Adrenal gland (tissue), 19 donors: ENCODE measurements at places on chromosomes 4 and X.
A peak's percentile ranks its signal among the peaks of the same experiment; 100 is the strongest.

DNA sequence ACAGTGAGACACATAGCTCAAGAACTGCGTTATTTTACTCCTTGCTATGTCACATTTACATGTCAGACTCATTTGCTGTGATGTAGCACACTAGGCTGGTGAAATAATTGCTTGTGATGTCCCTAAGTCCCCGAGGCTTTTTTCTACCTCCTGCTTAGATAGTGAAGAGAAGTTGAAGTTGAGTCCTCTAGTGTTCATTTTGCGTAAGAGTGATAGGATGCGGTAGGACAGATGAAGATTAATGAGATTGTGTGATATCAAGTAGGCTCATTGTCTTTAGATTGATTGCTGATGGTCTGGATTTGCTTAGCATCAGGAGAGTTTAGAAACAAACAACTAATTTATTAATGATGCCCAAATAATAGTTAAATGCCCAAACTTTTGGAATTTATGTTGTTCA is 173.6 kb upstream of the NUDT6 start:
- no peak for DNase-seq

DNA sequence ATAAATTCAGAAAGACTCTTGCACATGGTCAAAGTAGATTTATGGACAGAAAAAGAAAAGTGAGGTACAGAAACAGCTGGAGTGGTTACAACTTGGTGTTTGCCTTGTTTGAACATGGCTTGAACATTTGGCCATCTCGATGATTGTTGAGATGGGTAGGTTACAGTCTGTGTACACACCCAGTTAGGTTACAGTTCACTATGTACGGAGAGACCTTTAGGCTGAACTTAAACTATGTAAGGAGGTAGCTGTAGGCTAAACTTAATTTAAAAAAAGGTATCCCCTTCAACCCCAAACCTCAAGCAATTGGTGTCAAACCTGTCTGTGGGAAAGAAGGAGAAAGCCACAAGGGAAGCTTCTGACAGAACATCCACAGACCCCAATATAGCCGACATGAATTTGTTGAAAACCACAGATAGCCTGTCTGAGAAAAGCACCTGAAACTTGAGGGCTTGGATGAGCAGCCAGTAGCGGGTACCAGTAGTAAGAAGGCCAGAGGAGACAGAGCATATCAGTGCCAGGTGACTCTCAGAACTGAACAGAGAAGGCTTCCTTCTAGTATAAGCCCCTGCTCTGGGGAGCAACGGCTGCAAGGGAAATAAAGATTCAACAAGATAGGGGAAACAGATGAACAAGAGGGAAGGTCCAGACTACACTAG is 247.9 kb upstream of the GALNTL6 start:
- DNase-seq = no peak

GRCh38 chr4:24824720-24825119 is 29.3 kb downstream of the SOD3 start:
- DNase-seq = no peak

DNA sequence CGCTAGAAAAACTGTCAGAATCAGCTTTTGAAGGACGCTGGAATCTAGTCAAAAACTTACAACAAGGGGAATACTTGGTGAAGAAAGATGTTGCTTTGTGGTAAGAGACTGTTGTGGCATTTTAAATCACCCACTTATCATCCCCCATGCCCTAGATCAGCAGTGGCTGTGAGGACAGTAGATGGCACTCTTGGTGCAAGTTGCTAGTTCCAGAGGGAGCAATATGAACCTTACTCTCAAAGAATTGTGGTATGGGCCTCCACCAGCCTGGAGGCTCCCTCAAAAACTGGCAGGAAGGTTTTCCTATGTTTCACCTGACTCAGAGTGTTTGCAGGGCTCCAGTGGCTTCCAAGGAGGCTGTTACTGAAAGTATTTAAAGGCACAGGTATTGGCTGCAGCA is 37.7 kb upstream of the SLC16A2 start:
- DNase-seq = peak; percentile 37

DNA sequence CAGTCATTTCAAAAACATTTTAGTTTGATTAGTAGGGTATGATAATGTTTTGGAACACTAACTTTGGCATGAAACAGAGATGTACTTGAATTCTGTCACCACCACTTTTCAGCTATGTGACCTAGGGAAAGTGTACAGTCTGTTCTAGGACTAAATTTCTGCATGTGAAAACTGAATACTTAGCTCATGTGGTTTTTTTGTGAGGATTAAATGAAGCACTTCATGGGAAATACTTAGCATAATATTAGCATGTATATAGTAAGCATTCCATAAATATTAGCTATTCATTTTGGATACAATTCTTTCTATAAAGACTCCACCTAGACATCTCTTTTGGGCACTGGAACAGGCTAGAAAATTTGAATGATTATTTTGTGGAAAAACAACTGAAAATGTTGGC is 1379.4 kb downstream of the RPA4 start:
- DNase-seq = no peak
